Trophoblast cell (in vitro differentiated cells and primary cell): ENCODE measurements at places on chromosomes 11 and 22.

GRCh38 chr11:13438291-13438690, 24.7 kb downstream of the BTBD10 start:
- DNase-seq, result peak; percentile 4

DNA sequence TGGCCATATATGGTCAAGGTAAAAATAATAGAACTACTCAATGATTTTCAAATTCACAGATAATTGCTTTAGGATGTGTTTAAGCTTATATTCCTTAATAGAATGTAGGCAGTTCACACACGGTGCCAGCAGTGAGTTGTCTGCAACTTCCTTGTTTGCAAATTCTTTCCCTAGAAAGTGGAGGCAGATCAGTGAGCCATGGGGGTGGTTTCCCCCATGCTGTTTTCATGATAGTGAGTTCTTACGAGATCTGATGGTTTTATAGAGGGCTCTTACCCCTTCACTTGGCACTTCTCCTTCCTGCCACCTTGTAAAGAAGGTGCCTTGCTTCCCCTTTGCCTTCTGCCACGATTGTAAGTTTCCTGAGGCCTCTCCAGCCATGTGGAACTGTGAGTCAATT, 111.8 kb upstream of the LMO1 start:
- no peak for DNase-seq

DNA sequence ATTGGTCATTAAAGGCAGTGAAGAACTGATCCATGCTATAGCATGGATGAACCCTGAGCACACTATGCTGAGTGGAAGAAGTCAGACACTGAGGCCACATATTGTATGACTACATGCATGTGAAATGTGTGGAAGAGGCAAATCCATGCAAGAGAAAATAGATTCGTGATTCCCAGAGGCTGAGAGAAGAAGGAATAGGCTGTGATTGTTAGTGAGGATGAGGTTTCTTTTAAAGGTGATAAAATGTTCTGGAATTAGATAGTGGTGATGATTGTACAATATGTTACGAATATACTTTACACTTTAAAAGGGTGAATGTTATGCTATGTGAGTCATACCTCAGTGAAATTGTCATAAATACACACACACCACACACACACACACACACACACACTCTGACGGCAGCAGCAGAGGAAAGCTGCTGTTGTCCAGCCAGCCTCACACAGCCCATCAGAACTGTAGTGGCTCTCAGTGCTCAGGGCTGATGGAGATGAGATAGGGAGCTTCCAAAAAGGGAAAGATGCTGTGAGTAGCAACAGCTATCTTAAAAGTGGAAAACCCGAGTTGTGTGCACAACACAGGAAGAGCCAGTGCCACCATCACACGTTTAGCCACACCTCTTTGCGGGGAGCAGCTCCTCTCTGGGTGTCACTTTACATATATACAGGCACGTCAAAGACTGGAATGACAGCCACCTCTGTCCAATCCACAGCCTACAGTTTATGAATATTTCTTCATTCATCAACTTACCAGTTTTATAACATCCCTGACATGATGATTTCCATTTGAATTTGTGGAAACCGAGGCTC, 153.0 kb downstream of the SPATA19 start:
- DNase-seq, result no peak

DNA sequence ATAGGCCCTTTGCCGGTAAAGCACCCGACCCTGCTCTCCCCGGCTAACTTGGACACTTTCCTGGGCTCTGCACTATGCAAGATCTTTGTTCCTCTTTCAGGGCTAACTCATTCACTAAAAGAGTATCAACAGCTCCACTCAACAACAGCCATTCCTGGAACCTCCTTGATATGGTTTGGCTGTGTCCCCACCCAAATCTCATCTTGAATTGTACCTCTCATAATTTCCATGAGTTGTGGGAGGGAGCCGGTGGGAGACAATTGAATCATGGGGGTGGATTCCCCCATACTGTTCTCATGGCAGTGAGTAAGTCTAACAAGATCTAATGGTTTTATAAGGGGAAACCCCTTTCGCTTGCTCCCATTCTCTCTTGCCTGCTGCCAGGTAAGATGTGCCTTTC, 330.0 kb downstream of the TENM4 start:
- no peak for DNase-seq

DNA sequence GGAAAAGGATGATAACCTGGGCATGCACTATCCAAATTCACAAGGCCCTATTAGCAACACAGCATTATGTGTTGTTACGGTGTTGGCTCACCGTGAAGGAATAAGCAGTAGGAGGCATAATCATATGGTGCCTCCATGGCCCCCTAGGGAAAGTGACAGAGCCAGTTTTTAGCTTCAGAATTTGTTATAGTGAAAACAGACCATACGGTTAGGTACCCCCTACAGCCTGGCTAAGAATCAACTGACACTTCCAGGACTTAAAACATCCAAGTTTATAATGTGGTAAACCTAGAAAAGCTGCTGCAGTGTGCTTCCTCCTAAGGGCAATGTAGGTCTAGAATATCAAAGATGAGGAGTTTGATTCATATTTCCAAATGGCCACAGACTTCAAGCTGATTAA, 30.4 kb downstream of the KIF18A start:
- DNase-seq, result no peak

DNA sequence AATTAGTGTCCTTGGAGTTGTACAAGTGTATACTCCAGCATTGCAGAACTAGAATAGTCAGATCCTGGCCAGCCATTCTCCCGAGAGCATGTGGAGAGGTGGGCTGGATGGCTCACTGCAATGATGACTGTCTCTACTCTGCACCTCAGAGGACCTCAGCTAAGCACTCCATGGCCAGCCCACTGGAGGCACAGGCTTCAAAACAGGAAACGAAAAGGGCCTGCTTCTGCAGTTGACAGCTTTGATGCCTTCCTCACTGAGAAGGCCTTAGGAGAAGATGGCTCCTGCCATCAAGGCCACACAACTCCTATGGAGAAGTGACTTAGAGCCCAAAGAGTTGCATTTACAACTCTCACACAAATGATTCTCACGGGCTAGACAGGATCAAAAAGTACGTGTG, 9.1 kb downstream of the POLD4 start:
- DNase-seq, result no peak

DNA sequence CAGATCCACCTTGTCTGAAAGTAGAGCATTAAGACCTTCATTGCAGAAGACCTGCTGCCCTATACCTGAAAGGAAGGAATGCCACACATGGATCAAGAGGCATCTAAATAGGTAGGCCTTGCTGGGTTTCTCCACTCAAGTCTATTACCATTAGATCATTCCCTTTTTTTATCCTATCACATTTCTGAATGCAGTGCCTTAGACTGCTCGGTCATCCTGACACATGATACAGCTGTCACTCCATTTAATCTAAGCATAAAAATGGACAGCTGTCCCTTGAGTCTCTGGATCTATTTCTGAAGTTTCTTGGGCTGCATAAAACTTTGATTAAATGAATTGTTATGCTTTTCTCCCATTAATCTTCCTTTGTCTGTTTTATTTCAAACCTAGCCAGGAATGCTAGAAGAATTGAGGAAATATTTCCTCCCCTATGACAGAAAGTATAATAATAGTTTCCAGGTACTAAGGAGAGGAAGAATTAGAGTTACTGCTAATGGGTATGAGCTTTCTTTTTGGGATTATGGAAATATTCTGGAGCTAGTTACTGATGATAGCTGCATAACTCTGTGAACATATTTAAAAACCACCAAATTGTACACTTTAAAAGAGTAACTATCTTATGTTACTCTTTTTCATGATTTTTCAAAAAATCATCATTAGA, 88.0 kb downstream of the DLG2 start:
- DNase-seq, result no peak

DNA sequence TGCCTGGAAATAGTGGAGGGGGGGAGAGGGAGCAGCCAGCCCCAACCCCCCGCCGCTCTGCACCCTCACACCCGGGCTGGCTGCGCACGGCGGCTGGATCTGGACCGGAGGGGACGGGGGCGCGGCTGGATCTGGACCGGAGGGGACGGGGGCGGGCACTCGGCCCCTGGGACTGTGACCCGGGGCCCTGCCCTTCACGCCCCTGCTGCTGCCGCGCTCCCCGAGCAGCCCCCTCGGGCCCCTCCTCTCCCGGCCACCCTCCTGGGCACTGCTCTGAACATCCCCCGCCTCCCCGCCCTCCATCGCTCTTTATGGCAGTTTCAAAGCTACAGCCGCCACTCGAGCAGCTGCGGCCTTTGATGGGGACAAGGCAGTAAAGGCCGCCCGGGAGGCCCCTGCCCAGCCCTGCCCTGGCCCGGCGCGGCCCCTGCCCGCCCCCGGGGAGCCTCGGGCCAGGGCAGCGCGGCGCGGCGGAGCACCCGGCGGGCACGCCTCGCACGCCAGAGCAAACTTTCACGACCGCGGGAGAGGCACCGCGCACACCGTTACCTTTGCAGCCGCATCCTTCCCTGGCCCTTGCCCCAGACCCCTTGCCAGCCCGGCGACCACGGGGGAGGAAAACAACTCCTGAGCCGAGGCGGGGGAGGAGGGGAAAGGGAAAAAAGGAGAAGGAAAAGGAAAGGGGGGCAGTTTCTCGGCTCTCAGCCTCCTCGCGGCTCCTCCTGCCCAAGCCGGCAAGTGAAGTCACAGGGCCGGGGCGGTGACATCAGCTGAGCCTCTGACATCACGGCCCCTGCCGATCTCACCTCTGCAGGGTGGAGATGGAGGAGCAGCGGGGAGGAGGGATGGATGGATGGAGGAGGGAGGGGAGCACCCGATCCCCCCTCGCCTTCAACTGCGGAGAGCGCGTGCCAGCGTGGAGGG, 13.1 kb upstream of the TCF20 start:
- no peak for DNase-seq

- no peak for DNase-seq
Measured at GRCh38 chr11:27614092-27614491, 86.2 kb downstream of the BDNF start.
